ENCODE measurements at places on chromosomes 1 and 21.

DNA sequence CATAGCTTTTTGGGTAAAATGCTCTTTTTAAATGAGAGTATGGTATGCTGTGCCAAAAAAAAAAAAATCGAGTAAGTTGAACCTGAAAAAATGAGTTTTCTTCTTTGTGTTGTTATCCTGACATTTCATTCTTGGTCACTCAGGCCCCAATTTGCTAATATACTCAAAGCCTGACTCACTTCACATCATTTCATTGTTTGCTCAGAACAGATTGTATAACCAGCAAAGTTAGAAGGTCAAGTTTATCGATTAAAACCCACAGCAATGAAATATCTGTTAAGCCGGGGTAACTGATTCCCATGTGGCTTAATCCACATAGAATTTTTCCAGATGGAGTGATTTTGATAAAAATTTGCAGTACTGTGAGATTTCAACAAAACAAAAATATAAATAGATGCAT is 363.7 kb downstream of the NEGR1 start:
- no peak for DNase-seq

GRCh38 chr1:185735701-185736064 is 1.5 kb downstream of the HMCN1 start:
- no peak for DNase-seq

DNA sequence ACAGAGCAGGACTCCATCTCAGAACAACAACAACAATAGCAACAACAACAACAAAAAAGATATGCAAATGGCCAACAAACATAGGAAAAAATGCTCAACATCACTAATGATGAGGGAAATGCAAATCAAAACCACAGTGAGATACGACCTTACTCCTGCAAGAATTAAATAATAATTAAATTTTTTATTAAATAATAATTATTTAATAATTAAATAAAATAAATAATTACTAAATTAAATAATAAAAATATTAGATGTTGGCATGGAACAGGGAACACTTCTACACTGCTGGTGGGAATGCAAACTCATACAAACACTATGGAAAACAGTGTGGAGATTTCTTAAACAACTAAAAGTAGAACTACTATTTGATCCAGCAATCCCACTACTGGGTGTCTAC is 1022.3 kb upstream of the B3GALT2 start:
- DNase-seq: no peak

DNA sequence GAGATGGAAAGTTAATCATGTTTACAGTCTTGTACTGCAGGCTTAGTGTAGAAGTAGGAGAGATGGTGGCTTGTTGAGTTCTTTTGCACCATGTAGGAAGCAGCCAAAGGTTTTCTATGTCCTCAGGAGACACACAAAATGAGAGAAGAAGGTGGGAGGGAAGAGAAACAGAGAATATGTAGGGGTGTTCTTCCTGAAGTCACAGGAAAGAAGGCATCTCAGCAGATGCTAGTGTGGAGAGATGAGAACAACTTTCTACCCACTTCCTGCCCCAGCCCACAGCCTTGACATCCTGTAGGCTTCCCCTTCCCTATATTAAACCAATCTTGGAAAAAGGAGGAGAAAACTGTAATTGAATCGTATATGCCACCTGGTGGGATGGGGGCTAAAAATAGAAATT is 217.0 kb downstream of the S1PR1 start:
- DNase-seq: no peak

DNA sequence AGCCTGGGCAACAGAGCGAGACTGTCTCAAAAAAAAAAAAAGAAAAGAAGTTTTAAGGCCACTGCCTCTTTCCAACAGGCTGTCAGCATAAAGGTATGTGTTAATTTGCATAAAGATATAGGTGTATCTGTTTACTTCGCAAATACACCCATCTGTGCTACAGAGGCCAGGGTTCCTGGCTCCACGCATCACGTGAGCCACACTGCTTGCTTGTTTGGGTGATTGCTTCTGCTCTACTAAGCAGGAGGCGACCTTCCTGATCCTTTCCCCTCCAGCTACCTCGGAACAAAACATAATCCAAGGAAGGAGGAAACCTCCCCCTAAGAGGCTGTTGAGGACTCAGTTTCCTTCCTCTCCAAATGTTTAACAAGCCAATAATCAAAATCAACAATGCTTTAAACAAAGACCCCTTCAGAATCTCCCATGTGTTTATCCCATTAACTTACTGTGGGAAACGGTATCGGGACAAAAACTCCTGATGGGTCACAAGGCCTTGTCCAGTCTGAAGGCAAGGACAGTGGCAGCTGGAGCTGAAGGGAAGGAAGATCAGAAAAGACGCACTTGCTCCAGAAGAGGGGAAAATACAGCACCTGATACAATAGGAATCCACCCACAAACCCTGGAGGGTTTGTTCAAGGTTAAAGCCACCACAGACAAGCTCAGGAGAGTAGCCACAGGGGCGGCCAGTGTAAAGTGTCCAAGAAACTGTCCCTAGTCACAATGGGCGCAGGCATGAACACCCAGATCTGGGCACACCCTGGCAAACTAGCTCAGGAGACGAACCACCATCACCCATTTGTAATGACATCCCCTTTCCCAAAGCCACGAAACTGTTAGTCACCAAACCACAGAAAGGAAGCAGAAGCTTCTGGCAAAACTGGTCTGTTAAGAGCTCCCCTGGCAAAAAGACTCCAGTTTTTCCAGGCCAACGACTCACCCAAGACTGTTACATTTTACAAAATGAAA is 17.2 kb downstream of the CTNNBIP1 start:
- DNase-seq: no peak

DNA sequence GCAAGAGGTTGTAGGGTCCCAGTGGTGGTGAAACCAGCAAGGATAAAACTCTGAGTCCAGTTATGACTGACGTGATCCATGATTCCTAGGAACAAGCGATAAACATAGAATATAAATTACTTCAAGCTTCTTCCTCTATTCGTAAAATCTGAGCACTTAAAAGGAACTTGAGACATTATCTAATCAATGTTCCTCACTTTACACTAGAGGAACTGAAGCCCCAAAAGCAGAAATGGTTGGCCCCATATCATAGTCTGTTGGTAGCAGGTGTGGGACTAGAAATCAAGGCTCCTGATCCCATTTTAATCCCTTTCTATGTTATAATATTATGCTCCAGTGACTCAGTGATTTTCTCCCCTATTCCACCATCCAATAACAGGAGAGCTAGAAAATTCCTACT is 21.9 kb upstream of the MNDA start:
- no peak for DNase-seq

- no peak for DNase-seq
These were observed 24.6 kb upstream of the SLC45A3 start for GRCh38 chr1:205704903-205705302.

DNA sequence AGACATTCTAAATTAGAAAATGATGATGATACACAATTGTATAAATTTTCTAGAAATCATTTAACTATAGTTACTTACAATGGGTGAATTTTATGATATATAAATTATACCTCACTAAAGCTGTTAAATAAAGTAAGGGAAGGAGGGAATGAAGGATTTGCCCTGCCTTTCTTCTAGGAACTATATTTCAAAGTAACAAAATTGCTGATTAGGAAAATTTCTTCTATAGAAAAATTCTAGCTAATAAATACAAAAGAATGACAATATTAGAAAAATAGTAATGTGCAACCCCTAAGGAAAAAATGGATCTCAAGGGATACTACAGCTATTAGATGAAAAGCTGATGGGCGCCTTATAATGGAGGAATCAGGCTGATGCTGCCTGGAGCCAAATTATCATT is 23.1 kb downstream of the SPATA6 start:
- no peak for DNase-seq

DNA sequence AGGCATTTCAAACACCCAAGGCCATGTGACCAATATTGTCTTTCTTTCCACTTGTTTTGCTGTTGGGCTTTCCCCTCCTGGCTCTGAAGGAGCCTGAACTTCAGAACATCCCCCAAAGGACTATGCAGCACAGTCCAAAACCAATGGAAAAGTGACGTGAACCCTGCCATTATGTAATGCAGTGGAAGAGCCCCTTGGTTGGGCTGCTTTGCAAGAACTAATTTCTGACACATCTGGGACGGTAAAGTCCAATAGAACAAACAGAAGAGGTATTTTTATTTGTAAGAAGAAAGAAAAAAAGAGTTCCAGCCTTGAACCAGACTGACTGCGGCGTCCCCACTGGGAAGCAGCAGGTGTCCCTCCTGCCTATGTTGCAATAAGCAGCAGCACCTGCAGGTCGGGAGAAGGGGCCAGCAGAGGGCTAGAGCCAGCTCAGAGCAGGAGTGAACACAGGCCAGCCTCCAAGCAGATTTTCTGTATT is 116.7 kb downstream of the CDC7 start:
- DNase-seq: no peak

GRCh38 chr1:39129514-39129913 is 75.0 kb upstream of the MACF1 start:
- DNase-seq: no peak

- no peak for DNase-seq
These were observed 3.2 kb downstream of the IRF2BP2 start for GRCh38 chr1:234606784-234607108.

GRCh38 chr1:67173988-67174387 is 7.7 kb downstream of the IL23R start:
- no peak for DNase-seq

DNA sequence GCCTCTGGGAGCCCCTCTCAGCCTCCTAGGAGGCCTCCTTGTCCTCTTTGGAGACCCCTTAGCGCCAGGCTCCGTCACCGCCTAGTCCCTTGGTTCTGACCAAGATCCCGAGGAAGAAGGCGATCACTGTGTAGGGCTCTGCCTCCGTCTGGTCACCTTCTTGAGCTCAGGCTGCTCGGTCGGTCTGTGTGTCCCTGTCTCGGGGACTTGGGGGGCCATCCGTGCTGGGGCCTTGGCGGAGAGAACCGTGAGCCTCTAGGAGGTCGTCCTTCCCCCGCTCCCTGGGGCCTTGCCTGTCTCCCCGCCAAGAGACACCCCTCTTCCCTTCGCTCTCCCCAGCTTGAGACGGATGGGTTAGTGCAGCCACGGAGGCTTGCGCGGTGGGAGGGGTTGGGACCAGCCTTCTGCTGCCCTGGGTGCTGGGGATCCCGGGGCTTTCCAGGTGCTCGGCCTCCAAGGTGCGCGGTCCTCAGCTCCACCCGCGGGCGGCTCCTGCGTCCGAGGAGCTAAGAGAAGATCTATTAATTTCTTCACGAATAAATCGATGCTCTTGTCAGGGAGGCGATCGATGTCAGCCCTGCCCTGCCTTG is 701 bp upstream of the INSRR start:
- DNase-seq: no peak

GRCh38 chr1:206735553-206736031 is 35.0 kb upstream of the IL19 start:
- DNase-seq: no peak

DNA sequence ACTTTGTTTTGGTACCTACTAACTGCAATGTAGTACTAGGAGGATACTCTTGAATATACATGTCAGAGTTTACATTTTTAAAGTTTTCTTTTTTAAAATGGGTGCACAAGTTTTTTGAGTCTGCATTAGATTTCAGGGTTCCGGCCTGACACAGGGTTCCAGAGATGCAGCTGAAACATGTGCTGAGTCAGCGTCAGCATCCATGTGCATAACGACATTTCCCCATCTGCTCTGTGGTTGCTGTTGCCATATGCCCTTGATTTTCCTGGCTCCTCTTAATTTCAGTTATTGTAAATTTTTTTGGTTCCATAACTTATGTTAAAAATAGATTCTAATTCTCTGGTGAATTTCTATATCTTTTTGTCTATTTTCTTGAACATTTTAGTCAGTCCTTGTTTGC is 12.3 kb upstream of the METTL13 start:
- no peak for DNase-seq

DNA sequence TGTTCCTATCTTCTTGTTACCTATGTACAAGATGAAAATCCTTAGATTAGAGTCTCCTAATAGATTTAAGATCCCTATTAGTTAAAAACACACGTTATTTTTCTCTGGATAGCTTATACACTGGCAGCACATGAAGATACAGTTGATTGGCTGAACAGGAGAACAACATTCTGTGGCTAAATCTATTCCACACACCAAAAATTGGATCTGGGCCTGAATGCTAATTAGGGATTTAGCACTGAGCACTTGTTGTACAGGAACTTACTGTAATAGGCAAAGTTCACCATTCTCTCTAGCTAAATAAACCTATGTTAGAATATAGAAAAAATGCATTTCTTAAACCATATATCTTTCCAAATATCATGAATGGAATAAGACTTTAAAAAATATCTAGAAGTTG is 117.1 kb upstream of the PTGFR start:
- no peak for DNase-seq

GRCh38 chr1:221292652-221293051 is 413.4 kb downstream of the HLX start:
- no peak for DNase-seq
